ENCODE measurements at places on chromosomes 3 and 15.
A peak's percentile ranks its signal among the peaks of the same experiment; 100 is the strongest.

- no peak for DNase-seq
Observed at GRCh38 chr15:101457696-101458095, 31.8 kb downstream of the PCSK6 start.

DNA sequence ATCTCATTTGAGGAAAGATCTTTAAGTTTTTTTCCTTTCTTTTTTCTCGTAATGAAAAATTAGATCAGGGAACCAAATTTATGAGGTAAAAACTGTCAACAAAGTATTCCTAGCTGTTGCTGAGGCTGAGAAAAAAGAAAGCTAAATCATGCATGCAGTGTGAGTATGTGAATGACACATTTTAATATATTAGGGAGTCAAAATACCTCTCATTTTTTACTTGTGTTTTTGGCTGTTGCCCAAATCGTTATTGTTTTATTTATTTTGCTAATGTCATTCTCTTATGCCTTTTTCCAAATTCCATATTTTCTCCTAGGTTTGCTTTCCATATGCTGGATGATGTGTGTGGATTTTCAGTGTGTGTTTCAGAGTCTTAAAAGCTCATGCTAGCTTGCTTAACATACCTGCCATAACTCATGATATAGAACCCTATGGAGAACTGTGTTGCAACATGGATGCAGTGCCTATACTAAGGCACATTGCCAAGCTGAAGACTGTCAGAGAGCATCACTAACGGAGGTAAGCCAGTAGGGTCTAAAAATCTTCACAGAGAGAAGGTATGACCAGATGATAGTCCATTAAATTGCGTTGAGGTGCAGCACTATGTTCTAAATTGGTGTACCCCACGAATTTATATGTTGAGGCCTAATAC is 629.5 kb upstream of the KCNMB2 start:
- peak; percentile 31 for DNase-seq

GRCh38 chr3:141650783-141651182 is 87.3 kb upstream of the RNF7 start:
- DNase-seq = no peak

DNA sequence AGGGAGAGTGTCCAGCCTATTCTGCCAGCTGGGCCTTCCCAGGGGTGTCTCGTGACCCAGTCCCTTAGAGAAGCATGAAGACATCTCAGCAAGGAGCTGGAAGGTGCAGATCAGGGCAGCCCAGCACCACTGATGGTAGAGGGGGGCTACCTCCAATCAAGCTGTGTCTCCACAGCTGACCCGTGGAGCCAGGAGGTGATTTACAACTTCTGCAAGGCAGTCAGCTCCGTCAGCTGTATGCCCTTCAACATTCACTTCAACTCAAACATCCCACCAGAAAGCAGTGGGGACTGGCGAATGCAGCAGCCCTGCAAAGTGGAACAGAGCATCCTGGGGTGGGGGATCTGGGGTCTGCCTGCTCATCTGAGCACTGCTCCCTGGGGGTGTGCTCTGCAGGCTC is 32.6 kb upstream of the FRG2C start:
- DNase-seq = no peak

DNA sequence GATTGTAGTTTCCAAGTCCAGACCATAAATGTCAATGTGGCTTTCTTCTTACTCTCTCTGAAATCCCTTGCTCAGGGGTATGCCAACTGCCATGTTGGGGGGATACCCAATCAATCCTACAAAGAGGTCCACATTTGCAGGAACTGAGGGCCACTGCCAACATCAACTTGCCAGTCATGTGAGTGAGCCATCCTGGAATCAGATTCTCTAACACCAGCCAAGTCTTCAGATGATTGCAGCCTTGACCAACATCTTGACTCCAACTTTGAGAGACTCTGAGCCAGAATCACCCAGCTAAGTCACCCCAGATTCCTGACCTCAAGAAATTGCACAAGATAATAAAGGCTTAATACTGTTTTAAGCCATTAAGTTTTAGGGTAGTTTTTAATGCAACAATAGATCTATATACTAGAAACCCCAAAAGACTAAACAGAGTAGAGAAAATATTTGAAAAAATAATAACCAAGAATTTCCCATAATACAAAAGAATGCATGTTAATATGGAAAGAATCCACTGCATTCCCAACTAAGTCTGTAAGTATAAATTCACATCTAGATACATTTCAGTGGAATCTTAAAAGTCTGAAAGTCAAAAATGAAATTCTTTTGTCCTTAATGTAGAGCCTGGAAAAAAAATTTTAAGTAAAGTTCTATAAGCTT is 22.4 kb downstream of the ISG20 start:
- DNase-seq = no peak

DNA sequence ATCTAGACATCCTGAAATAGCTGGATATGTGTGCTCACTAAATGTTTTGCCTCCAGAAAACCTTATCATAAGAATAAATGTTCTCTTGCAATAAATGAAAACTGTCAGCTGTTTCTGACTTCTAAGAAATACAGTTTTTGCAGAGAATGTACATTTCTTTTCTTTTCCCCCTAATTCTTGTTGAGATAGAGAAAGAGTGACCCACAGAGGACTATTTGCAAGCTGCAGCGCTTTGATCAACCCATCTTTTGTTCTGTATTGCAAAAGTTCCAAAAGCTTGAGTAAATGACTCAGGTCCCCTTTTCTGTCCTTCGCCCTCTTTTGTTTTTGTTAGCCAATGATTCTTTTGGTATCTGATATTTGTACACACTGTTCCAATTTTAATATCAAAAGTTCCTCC is 141.9 kb downstream of the BBX start:
- DNase-seq = no peak

DNA sequence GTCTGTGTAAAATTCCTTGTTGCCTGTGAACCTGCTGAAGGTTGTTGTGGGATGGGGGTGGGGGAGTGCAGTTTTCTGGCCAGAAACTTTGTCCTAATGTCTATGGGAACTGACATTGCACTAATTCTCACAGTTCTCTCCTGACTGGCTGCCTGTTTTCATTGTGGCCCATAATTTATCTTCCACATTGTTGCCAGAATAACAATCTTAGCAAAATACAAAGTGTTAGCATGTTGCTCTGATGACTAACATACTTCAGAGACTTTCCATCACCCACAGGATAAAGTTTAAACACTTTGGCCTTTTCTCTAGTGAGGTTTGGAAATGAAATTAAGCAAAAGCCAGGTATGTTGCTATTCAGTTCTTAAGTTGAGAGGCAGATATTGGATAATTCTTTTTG is 81.4 kb upstream of the TBC1D5 start:
- peak; percentile 61 for DNase-seq

DNA sequence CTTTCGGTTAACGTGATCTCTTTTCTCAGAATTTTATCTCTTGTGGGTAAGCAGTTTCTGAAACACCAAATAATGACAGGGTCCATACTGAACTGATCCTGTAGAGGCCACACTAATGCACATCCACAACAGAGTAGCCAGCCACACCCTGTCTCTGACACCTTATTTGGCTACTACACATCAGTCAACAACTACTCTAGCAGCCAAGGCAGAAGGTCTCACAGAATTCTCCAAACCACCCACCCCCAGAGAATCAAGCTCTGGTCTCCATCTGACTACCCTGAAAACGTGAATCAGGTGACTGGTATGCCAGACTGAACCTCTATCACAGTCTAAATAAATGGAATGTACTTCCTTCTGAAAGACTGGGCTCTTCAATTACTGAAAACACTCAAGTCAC is 38.0 kb downstream of the EDC3 start:
- peak; percentile 33 for DNase-seq

DNA sequence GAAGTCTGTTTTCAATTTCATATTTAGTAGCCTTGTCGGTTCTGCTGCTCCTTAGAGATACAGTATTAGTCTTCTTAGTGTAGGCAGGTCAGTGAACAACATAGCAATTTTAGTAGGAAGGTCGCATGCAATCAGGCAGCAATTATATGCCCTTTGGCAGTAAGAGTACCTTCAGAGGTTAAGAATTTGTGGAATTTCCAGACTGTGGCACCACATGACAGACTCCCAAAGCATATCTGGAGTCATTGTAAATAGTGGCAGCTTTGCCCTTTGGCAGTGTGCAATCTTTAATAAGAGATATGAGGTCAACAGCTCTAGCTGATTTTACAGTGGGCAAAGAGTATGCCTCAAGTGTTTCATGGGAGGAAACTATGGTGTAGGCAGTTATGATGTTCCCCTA is 1532.5 kb upstream of the CADM2 start:
- no peak for DNase-seq

Data from renal cortical epithelial cell (primary cell).